ENCODE measurements at places on chromosomes 7 and 10.

- no peak for DNase-seq
Observed at GRCh38 chr10:61108915-61109314, 164.9 kb upstream of the RHOBTB1 start.

DNA sequence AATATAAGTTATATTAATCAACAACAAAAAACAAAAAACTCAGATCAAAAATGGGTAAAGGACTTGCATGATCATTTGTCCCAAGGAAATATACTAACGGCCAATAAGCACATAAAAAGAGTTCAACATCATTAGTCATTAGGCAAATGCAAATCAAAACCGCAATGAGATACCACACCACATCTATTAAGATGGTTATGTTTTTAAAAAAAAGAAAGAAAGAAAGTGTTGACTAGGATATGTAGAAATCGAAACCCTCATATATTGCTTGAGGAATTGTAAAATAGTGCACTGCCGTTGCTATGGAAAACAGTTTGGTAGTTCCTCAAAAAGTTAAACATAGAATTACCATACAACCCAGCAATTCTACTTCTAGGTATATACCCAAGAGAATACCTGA, 39.4 kb upstream of the CTNNA3 start:
- no peak for DNase-seq

GRCh38 chr10:63542835-63543575, 21.8 kb downstream of the REEP3 start:
- no peak for DNase-seq

- no peak for DNase-seq
Observed at GRCh38 chr10:47095211-47095610, 184.0 kb downstream of the PTPN20 start.

GRCh38 chr10:92239600-92240288, 51.1 kb downstream of the CPEB3 start:
- DNase-seq = peak; percentile 17

Measured in inflammatory macrophage treated with lipopolysaccharide for 1 hour (primary cell).